ENCODE measurements at places on chromosomes 12 and 14.

DNA sequence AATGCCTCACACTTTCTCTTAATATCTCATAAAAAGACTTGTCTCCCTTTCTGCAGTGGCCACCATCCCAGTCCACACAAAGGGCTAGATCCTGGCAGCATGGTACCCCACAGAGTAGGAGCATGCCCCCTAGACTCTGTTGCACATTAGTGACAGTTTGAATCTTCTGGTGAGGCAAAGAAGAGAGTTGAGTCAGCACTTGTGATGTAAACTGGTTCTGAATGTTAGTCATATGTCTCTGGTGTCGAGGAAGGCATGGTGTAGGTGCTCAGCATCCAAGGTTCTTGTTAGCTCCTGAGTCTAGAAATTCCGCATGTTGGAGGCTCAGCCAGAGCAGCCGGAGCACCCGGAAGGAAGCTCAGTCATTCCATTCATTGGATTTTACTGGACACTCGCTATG lies 9.8 kb downstream of the TTC9 start:
- DNase-seq = no peak

DNA sequence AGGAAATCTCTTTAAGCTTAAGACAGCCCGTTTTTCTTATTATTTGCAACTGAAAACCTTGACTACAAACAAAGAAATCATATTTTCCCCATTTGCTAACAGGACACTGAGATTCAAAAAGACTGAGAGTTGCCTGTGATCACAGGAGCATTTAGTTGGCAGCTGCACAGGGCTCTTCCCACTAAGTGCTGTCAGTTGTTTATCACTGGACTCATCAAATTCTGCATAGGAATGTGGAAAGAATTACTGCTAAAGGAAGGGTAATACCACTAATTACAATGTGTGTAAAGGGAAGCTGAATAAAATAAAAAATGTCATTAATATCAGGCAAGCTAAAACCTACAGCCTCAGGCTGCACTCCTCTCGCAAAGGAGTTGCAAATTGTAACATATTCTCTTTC lies 226.4 kb downstream of the NELL2 start:
- no peak for DNase-seq

DNA sequence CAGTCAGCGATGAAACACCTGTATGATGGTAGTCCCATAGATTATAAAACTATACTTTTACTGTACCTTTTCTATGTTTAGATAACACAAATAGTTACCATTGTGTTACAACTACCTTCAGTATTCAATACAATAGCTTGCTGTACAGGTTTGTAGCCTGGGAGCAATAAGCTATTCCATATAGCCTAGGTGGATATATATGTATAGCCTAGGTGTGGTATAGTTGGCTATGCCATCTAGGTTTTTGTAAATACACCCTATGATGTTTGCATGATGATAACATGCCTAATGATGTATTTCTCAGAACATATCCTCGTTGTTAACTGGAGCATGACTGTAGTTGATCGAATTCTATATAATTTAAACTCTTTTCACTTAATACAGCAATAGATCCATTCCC lies 316.1 kb downstream of the FUT8 start:
- no peak for DNase-seq

DNA sequence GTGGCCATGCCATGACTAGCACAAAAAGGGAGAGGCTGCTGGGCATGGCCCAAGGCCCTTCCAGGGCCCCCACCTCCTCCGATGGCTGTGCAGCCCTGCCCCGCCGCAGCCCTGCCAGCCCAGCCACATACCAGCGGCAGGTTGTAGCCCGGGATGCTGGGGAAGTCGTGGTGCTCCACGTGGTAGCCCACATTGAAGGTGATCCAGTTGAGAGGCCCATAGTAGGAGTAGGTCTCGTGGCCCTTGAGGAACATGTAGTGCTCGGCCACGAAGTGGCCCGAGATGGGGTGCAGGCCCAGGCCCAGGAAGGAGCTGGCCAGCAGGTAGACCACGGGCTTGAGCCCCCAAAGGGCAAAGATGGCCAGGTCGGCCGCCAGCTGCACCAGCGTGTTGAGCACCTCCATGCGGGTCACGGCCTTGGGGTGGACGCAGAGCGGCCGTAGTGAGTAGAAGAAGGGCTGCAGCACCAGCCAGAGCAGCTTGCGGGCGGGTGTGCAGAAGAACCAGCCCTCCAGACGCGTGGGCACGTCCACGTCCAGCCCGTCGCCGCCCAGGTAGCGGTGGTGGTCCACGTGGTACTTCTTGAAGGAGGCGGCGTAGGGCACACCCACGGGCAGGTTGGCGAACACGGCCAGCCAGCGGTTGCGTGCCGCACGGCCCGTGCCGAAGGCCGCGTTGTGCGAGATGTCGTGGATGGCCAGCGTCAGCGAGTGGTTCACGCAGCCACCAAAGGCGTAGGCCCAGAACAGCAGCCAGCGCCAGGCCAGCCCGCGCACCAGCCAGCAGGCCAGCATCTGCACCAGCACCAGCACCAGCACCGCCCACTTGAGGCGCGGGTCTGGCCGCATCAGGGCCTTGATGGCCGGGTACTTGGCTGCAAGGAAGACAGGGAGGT lies 10.4 kb downstream of the DEGS2 start:
- DNase-seq = no peak

DNA sequence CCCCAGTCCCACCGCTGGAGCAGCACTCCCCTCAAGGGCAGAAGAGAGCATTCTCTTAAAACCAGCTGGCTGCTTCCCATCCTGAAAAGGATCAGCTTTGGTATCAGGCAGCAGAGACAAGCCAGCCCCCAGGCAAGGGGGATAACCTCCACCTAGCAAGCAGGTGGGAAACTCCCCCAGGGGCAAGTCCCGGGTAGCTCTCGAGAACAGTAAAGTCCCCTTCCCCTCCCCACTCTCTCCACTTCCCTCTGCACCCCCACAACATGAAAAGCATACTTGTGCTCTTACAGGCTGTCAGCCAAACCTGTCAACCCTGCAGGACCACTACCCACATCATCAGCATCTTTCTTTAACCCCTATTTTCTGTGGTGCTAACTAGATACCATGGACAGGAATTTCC lies 254.0 kb downstream of the NTF3 start:
- DNase-seq = no peak

DNA sequence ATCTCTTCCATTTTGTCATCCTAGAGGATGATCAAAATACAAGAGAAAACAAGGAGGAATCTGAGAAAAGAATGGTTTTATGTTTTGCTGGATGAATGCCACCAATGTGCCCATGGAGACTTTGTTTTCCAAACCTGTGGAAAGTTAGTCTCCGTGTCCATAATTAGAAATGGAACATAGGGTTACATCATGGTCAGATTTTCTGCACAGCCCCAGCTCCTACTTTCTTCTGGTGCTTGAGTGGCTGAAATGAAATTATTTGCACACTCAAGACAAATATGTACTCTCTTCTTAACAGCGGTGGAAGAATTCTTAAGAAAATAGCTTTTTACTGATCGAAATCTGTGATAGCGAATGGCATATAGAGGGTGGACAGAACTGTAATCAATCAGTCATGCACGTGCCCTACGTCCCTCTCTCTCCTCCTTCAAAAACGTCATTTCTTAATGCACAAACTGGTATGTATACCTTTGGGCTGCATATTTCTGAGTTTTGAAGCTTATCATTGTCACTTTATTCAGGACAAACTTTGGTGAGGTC lies 825.2 kb downstream of the AACS start:
- no peak for DNase-seq

DNA sequence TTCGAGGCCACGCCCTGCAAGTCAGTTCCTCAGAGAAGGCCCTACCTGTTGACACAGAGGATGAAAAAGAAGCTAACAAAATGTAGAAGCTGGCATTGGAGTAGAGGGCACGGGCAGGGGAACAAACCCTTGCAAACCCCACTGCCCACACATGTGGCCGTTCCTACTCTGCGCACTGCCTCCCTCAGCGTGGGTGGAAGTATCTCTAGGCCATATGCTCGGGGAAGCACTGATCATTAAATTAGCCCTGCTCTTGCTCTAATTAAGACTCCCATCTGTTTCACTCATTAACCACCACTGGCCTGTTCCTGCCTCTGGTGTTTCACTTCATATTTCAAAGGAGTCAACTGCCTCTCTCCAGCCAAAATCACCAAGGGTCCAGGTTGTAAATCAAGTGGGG lies 201.2 kb upstream of the SFSWAP start:
- DNase-seq = no peak
